Fibroblast of gingiva (primary cell): ENCODE measurements at places on chromosomes 5 and 9.
A peak's percentile ranks its signal among the peaks of the same experiment; 100 is the strongest.

DNA sequence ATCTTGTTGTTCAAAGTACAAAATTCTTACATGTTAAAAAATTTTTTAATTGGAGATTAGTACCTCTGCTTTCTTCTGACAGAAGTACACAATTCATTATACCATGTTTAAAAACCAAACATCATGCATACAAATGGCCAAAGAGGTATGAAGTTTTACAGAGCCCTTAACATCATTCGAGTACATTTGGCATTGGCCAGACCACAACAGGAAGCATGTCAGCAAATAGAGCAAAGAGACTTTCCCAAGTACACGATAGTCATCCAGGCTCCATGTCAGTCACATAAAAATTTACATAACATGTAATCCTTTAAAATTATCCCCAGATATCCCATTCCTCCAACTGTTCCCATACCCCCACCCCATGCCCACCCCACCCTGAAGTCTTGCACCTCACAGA is 22.5 kb downstream of the HMGCS1 start:
- no peak for DNase-seq

DNA sequence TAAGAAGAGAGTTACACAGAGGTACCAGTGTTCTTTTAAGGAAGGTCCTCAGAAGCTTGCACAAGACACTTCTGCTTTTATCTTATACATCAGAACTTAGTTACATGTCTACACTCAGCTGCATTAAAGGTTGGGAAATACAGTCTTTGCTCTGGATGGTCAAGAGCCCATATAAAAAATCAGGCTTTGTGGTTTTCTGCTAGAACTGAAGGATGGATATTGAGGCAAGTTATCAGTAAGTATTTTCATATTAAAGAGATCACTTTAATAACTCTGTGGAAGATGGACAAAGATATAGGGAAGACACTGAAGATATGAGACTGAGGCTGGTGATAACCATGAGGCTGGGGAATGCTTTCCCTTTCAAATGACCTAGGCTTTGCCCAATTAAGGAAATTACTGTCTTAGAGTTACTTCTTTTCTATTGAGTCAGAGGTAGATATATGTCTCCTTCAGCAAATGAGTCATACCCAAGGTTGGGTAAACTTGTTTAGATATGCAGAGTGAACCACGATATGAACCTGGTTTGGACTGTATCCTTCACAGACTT is 87.0 kb upstream of the TNC start:
- DNase-seq = peak; percentile 32

- DNase-seq = no peak
Measured at GRCh38 chr9:136742591-136743391, at the start of gene LCN10. Gene LCN10 (minus strand): TSS chr9:136742940. CDS start chr9:136742903, 37 bp downstream.

DNA sequence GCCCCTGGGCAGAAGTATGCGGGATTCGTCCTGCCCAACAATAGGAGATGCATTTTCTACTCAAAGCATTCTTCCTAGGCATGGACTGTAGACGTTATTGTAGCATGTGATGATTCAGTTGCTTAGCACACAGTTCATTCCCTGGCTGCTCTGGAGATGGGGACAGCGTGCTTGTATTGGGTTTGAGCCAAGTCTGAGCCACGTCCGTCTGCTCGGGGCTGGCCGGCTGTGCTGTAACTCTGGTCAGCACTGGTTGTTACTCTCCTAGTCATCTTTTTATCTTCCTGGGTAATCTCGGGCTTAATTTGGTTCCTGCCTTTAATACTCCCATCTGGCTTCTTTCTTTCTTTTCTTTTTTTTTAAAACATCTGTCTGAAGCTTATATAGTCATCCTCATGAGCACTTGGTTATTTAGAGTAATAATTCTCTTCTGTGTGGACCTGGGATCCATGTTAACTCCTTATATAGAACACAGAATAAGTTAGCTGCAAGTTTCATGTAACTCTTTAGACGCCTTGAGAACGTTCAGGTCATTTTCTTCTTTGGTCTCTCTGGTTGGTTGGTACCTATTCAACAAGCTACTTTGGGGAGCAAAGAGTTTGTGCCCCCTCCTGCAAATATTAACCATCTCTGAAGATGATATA is 118.8 kb upstream of the RPS23 start:
- peak; percentile 97 for DNase-seq

GRCh38 chr5:66558560-66558959 is 37.6 kb upstream of the MAST4 start:
- no peak for DNase-seq
